ENCODE measurements at places on chromosomes 3 and 15.

GRCh38 chr15:92848464-92848851 lies 51.7 kb upstream of the CHD2 start:
- no peak for DNase-seq

DNA sequence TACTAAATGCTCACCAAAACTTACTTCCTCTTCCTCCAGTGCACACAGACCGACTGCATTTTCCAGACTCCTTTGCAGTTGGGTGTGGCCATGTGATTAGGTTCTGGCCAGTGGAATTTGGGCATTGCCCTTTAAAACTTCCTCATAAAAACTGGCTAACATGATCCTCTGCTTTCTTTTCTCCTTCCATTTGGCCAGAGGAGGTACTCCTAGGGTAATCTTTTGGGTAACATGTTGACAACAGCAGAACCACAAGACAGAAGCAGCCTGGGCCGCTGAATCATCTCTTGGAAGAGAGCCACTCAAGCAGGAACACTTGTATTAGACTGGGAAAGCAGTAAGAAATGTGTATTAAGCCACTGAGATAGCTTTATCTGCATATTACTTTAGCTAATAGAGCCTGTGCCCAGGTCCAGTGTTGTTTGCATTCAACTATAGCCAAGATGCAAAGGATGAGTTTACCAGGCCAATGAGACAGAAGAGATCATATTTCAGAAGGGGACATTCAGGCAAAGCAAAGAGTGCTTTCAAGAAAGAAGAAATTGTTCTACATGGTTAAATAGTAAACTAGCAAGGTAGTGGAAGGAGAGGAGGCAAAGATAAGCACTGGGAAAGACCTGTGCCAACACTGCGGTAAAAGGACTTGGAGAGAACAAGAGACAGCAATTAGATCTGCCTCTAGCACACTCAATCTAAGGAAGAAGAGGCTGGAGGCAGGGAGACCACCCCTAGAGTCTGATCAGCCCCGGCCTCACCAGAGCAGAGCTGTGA lies 79.8 kb downstream of the PLCH1 start:
- DNase-seq, result peak; percentile 76

DNA sequence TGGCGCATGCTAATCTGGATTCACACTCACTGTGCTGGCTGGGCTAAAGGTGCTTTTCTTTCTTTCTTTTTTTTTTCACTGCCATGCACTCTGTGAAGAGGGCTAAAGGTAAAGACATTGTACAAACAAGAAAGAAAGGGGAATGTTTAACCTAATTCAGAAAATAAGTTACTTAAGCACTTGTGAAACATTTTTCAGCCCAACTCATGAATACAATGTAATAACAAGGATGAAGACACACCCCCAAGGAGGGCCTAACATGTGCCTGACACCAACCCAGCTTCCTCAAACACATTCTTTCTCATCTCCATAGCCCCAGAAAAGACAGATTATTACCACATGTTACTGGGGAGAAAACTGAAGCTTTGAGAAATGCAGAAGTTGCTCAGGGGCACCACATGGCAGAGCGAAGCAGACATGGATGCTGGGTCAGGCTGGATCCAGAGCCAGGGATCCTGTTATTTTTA lies 5.7 kb downstream of the STIMATE start:
- DNase-seq, result peak; percentile 60

DNA sequence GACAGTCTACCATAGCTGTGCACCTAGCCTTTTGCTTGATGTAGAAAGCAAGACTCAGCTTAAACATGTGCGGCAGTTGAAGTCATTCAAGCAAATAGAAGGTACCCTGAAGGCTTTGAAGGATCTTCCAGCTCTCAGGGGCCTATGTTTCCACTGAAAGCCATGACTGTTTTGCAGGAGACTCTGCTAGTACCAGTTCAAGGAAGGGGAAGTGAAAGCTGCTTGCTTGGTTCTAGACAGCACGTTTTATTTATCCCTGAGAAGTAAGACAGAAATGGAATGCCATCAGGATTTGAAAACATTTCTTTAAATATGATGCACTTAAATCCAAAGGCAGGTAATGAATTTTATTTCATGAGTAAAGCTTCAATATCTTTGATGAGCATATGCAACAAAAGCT lies 311.4 kb downstream of the PDCD6IP start:
- no peak for DNase-seq

GRCh38 chr3:53730576-53730975 lies 115.6 kb downstream of the CHDH start:
- no peak for DNase-seq

- DNase-seq, result no peak
Observed at GRCh38 chr3:58074997-58075396, 66.8 kb downstream of the FLNB start.

GRCh38 chr15:68548364-68548763 lies 30.4 kb upstream of the CORO2B start:
- no peak for DNase-seq

DNA sequence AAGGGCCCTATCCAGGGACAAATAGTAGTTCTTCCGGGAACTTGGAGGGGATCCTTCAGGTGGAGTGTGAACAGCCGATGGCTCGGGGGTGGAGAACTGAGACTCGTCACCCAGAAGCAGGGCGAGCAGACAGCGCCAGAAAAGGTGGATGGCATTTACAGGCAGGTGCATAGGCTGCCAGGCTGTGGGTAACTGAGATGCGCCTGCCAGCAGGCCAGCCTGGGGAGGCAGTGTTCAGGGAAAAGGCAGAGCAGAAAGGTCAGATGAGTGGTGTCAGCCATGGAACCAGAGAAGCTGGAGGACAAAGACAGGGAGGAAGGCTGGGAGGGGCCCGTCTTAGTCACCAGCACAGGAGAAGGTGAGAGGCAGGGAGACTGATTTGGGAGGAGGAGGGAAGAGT lies 53.0 kb upstream of the SEC22A start:
- DNase-seq, result no peak

GRCh38 chr3:100081311-100081710 lies 33.0 kb downstream of the FILIP1L start:
- DNase-seq, result no peak

GRCh38 chr3:171835116-171835515 lies 8.0 kb upstream of the TMEM212 start:
- DNase-seq, result no peak

DNA sequence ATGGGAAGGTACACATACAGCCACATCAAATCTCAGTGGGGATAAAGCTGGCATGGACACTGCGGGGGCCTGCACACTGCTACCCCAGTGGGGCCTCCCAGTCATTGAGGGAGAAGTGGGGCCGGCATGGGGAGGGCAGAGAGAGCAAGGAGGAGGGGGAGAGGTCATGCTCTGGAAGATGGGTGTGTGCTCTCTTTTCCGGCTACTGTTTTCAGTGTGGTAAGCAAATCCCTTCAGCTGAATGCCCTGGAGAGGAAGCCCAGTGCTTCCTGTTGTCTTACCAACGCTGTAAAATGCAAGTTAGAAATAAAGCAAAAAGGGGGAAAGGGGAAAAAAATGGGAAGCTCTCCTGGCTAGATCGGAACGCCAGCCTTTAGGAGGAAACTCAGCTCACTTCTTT lies 30.8 kb downstream of the NRROS start:
- no peak for DNase-seq

DNA sequence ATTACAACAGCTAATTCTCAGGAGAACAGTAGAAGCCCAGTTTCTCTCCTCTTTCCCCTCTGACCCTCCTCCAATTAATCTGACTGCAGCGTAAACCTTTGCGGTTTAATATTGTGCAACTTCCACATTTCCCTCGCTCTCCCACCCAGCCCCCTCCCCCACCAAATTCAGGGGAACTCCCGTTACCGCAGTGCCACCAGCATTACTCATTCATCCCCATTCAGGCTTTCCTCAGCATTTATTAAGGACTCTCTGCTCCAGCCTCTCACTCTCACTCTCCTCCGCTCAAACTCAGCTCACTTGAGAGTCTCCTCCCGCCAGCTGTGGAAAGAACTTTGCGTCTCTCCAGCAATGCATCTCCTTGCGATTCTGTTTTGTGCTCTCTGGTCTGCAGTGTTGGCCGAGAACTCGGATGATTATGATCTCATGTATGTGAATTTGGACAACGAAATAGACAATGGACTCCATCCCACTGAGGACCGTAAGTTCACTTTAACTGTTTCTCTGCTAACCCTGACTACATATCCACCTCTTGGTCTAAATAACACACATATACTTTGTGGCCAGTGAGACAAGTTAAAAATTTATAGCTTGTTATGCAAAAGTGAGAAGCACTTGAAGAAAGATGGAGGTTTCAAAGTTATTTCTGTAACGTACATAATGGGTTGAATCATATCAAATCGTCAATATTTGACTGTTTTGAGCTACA lies at the start of gene PTX3:
PTX3 (plus strand) TSS at position 268 of the 709 bp plus-strand sequence; CDS start at position 352, 84 bp downstream.
- DNase-seq, result peak; percentile 75

DNA sequence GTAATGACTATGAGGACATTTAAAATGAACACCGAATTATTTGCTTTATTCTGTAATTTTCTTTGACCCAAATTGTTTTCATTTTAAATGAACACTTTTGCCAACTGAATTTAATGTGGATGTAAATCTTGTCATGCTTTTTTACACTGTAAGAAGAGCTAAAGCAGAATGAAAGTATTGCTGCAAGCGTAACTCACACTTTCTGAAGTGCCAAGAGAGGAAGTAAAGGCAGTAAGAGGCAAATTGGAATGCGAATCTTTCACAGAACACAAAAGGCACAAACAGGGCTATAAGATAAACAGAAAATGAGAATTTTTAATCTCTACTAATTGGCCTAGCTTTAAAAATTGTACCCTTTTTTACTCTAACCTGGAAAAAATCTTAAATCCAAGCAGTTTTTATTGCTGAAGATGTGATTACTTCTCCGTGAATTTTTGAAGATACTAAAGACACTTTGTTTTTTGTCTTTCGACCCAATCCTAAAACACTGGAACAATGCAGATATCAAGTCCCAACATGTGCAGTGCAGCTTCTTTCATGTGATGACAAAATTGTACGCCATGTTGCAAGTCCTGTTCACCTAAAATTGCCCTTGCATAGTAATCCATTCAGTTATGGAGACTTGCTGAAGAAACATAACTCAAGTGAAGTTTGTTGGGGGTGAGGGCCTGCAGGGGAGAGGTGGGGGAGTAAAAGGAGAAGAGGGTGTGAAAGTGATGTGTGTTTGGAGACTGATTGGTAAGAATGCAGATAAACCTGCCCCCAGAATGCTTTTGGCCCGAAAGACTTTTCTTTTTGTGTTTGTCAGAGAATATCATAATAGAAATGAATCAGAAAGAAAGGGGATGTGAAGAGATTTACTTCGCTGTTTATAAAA lies 1.4 kb downstream of the ARID3B start:
- no peak for DNase-seq

- DNase-seq, result no peak
Observed at GRCh38 chr15:94761574-94761973, 530.2 kb downstream of the MCTP2 start.

GRCh38 chr15:56534728-56535127 lies 69.8 kb upstream of the MNS1 start:
- no peak for DNase-seq

- DNase-seq, result no peak
Observed at GRCh38 chr15:78177447-78177873, 28.3 kb downstream of the IDH3A start.

DNA sequence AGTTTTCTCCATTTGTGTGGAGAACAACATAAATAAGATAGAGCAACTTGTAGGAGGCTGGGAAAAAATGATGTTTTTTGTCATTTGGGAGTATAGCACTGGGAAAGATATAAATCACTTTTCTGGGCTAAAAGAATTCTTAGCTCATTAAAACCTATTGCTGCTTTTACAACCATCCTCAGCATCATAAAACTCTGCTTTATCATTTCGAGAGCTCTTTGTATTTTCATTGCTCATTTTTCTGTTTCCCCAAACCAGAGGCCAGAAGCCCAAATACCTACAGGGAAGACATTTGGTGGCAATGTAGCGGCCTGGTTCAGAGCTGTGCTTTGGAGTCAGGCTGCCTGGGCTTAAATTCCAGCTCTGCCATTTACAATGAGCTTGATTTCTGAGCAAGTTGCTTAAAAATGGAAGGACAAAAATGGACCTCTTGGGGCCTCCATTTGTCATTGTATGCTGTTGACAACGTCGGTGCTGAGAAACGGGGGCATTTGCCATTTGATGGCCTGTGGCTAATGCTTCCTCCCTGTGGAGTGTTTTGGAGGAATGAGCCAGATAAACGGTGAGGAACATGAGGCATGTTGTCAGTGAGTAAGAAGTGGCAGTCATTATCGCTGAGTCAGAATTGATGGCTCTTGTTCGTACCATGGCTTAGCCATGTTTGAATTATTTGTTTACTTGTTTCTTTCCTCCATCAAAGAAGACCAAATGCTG lies 260.0 kb downstream of the EBLN2 start:
- DNase-seq, result no peak

DNA sequence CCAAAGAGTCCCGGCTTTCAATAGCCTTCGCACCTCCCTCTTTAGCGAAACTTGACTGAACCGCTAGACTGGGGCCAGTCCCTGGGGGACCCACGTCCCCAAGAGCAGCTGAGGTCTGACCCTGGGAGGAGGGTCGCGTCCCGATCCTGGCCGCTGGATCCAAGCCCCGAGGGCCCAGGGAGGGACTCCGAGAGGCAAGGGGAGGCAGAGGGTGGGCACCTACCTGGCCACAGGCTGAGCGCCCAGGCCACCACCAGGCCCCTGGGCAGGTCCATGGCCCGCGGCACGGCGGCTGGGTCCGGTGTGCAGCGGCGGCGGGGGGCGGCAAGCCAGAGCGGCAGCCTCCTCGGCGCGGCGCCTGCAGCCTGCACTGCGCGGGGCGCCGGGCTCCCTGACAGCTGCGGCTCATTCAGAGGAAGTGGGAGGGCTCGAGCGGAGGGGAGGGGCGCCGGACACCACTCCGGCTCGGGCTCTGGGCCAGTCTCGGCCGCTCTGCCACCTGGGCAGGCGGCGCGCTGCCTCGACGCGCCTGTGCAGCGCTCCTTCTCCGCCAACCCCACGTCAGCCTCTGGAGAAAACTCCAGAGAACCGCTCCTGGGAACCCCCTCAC lies at the start of gene ITGA11:
ITGA11 (minus strand) TSS at position 372 of the 610 bp plus-strand sequence; CDS start at position 275, 97 bp downstream.
- DNase-seq, result no peak

DNA sequence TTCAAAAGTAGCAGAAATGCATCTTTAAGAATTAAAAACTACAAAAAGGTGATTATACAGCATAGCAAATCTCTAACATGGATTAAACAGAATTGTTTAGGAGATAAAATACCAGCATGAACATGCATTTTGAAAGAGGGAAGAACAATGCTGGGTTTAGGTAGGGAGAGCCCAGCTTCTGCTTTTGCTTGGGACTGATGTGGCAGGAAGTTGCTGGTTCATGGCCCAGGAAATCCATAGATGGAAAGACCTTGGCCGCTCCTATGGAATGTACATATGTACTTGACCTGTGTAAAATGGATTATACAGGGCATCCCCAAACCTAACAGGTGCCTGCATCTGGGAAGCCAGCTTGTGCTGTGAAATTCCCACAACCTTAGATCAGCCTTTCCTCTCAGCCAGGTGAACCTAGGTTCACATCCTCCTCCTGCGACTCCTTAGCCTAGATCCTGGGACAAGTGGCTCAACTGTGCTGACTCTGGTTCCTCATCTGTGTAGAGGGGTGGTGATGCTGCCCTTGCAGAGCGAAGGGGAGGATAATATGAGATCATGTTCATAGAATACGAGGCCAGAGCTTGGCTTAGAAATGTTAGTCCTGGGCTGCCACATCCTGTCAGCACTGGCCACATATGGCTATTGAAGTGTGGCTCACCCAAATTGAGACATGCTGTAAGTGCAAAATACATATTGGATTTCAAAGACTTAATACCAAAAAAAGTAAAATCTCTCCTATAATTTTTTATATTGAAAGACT lies 47.0 kb upstream of the PLXNA1 start:
- DNase-seq, result no peak

- DNase-seq, result no peak
Observed at GRCh38 chr3:137771401-137772213, 7.5 kb downstream of the SOX14 start.

- no peak for DNase-seq
Observed at GRCh38 chr15:101044625-101045235, 125.6 kb downstream of the LRRK1 start.
